H54 (cell line): ENCODE measurements at places on chromosomes 6 and 20.

DNA sequence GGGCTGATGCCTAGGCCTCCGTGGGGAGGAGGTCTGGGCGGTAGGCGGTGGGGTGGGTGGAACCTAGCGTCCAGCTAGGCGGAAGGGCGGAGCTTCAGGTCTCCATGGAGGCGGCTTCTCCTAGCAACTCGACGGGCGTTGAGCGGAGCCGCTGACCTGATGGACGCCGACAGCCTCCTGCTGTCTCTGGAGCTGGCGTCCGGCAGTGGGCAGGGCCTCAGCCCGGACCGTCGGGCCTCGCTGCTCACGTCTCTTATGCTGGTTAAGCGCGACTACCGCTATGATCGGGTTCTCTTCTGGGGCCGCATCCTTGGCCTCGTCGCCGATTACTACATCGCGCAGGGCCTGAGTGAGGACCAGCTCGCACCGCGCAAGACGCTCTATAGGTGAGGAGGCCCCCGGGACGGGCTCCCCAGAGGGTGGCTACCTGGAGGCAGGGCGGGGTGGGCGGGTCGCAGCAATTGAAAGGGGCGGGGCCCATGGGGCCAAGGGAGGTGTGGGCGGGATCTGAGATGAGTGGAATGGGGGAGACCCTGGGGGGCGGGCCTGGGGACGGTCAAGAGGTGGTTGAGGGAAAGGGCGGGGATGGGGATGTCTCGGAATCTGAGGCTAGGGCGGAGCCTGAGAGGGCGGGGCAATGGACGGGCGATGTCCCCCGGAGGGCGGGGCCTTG lies at the start of gene RSPH9:
RSPH9 (plus strand) TSS at position 97 of the 673 bp plus-strand sequence; CDS start at position 160, 63 bp downstream.
- DNase-seq: no peak

GRCh38 chr6:42740725-42741124 lies 5.2 kb downstream of the TBCC start:
- DNase-seq: no peak

- DNase-seq: no peak
These were observed 213.0 kb upstream of the SUPT3H start for GRCh38 chr6:45590696-45591184.

GRCh38 chr6:111951497-111952085 lies 78.3 kb upstream of the FYN start:
- no peak for DNase-seq

DNA sequence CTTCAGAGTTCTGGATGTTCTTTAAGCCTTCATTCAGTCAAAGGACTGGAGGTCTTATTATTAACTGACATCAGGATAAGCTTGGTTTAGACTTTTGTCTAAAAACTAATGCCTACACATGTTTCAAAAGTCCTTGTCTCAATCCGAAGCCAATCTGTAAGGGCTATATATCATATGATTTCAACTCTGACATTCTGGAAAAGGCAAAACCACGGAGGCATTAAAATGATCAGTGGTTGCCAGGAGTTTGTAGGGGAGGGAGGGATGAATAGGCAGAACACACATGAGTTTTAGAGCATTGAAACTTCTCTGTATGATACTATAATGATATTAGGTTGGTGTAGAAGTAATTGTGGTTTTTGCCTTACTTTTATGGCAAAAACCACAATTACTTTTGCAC lies 1285.8 kb upstream of the CITED2 start:
- no peak for DNase-seq

- DNase-seq: no peak
These were observed 116.3 kb upstream of the SLC2A12 start for GRCh38 chr6:134168590-134169208.

DNA sequence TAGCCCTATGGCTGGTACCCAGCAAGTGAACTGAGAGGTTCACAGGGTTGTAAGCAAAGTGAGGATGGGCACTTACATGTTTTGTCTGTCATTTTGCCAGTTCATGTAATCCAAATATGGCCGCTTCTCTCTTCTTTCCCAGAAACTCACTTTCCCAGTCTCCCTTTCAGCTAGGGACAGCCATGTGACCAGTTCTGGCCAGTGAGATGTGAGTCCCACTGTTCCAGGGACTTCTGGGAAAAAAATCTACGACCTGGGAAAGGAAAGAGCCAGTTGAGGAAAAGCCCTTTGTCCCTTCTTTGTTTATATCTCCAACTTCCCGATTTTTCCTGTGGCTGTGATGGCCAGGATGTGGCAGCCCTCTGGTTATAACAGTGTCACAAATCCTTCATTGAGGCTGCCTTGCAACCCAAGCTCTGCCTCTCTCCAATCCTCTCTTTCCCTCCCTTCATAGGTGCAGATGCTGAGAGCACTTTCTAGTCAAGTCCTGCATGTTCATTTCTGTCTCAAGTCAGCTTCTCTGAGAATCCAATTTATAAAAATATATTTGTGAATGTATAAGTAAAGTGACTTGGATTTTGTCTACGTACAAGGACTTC lies 148.6 kb upstream of the ZFP64 start:
- no peak for DNase-seq

GRCh38 chr20:24943196-24943595 lies 5.9 kb upstream of the CST7 start:
- no peak for DNase-seq

- DNase-seq: no peak
These were observed 2.0 kb upstream of the CST9L start for GRCh38 chr20:23570178-23570760.

- no peak for DNase-seq
These were observed 37.1 kb downstream of the SERPINB1 start for GRCh38 chr6:2804516-2804915.

GRCh38 chr6:43774776-43775534 lies 4.9 kb downstream of the VEGFA start:
- peak; percentile 99 for DNase-seq

DNA sequence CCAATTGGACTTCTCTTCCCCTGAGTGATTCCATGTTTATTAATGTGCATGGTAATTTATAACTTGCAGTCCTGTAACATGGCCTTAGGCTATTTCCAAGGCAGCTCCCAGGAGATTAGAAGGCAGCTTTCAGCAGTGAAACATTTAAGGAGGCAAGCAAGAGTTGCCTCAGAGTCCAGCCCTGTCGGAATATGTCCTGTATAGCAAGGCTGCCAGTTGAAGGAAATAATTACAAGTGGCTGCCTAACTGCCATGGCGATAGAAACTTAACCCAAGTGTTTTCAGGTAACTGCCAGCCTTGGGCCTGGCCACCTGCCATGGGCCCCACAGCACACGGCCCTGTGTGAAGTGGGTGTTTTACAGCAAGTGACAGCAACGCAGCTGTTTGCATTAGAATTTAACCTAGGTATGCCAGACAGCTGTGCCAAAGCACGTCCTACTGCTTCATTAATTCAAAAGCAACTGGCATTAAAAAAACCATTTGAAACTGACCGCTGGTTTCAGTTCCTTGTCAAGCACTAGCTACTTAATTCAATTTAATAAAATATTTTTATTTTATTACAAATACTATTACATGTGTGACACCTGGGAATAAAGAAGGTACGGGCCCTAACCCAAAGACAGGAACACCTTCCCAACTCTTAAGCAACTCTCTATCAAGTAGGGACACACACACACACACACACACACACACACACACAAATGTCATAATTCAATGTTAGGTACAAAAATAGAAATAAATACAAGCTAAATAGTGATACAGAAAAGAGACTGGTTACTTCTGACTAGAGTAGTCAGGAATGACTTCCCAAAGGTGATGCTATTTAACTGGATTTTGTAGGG lies 151.8 kb upstream of the HEY2 start:
- no peak for DNase-seq

- no peak for DNase-seq
These were observed at the start of gene LTB for GRCh38 chr6:31582230-31582643. TSS of gene LTB (minus strand) at chr6:31582424. CDS start at chr6:31582417, 7 bp downstream.

- no peak for DNase-seq
These were observed 179.7 kb downstream of the DLL1 start for GRCh38 chr6:170111141-170111664.

GRCh38 chr20:20399531-20400500 lies 31.9 kb downstream of the INSM1 start:
- no peak for DNase-seq

DNA sequence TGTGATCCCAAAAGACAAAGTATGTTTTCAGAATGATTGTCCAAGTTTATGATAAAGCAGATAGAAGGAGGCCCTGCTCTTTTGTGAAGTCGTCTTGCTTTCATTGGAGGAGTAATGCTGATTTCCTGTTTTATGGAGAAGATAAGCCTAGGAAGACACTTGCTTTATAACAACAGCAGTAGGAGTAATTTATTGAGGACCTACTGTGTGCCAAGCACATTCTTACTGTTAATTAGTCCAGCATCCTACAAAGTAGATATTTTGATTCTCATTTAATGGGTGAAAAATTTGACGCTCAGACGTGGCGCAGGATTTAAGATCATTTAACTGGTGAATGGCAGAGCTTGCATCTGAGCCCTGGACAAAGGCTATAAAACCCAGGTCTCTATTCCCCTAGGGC lies 87.6 kb downstream of the ZDHHC14 start:
- DNase-seq: no peak

GRCh38 chr6:81636930-81637568 lies 115.4 kb downstream of the TENT5A start:
- DNase-seq: no peak

DNA sequence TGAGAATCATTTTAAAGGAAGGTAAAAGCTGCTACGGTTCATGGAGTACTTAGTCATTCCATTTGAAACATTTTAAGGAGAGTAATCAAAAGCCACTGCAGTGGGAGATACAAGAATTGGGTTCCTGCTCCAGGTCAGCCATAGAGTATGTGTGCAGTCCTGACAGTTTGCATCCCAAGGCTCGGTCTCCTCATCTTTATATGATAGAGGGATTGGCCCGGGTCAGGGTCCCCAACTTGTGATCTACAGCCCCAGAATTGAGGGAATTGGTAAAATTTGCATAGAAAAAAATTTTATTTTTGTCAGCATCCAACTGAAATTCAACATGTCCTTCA lies 147.4 kb upstream of the PRND start:
- no peak for DNase-seq

DNA sequence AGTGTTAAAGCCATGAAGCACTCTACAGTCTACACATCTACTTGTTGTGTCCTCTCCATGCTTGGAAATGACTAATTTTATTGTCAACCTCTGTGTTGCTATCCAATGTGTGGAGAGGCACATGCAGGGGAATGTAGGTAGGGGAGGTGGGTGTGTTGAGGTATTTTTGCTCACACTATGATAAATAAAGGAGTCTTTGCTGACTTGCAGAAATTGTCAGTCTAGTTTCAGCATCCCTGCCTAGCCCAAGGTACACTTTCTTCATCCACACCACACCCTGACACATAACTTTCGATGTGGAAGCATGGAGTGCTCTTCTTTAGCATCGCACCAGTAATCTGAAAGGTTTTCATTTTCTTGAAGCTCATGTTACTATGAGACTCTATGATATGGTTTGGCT lies 264.0 kb downstream of the TRDN start:
- no peak for DNase-seq

GRCh38 chr6:134436281-134436815 lies 118.4 kb upstream of the SGK1 start:
- no peak for DNase-seq

DNA sequence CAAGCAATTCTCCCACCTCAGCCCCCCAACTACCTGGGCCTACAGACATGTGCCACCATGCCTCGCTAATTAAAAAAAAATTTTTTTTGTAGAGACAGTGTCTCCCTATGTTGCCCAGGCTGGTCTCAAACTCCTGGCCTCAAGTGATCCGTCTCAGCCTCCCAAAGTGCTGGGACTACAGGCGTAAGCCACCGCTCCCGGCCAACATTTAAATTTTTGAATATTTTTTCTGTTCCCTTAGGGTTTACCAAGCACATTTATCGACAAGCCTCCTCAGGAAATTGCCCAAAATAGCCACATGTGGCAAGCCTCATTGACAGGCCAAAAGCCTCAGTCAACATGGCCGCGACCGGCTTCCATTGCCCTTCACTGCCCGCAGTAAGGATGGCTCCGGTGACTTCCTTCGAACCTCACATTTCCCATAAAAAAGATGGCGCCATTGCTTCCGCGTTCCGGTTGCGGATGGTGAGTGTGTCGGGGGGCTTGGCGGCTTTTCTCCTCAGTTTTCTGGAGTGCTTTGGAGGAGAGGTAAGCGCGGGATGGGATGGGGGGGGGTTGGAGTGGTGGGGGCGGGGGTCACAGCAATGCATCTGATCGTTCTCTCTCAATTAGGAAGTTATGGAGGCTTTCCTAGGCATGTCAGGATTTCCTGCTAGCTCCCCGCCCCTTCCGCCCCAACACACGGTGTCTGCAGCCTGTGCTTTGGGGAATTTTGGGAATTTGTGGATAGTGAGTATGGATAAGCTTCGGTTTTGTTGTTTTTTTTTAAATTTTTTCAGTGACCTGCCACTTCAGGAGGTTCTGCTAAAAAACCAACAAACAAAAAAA lies at the start of gene SHLD1:
SHLD1 (plus strand) TSS at position 450 of the 828 bp plus-strand sequence. CDS start 22,465 bp downstream, outside the sequence.
- DNase-seq: peak; percentile 65

- DNase-seq: no peak
These were observed 38.4 kb upstream of the SPTLC3 start for GRCh38 chr20:12970372-12970821.

GRCh38 chr20:45061244-45061643 lies 39.7 kb downstream of the KCNS1 start:
- DNase-seq: peak; percentile 79

DNA sequence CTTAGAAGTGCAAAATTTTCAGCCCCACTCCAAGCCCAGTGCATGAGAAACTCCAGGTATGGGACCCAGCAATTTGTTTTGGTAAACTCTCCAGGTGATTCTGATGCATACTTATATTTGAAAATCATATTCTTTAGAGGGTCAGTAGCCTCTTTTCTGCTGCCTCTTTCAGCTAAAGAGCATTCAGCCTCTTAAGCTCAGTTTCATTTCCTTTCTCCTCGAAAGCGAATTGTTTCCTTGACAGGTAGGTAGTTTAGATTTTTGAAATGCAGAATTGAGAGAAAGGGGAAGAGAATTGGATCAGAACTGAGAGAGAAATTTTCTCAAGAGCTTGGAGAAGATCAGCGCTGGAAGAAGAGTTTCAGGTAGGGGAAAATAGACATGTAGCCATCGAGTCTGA lies 995.8 kb upstream of the FLRT3 start:
- DNase-seq: no peak

DNA sequence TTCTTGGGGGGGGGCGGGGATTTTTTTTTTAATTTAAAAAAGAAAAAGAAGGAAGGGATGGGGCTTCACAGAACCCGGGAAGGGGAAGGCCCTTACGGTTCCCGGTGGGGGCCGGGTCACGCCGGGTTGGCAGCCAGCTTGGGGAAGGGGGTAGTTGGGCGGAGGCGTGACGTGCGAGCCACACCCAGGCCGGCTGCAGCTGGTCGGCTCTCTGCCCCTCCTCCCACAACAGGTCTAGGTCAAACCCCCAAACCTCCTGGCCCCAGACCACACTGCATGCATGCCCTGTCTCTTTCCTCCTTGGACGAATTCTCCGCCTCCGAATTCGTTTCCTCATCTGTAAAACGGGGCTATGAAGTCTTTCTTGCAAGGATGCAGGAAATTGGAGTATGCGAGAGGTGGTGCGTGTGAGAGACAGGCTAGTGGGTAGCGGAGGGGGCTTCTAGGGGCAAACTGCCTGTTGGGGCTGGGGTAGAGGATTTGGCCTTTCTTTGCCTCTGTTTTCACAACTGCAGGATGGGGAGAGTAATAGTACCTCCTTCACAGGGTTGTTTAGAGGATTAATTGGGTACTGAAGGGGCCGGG lies 828 bp downstream of the HCK start:
- DNase-seq: no peak
